Ovary (tissue), 10 donors: ENCODE measurements at places on chromosomes 4 and X.

GRCh38 chr4:43238585-43238984 lies 346.1 kb downstream of the GRXCR1 start:
- DNase-seq, result no peak
- H3K27ac ChIP-seq, result no peak overlapping the region
- H3K4me3 ChIP-seq, result no peak overlapping the region
- H3K27me3 ChIP-seq, result no peaks in the 10 kb centered on the region
- H3K36me3 ChIP-seq, result no peaks in the 10 kb centered on the region
- no peaks in the 10 kb centered on the region for H3K4me1 ChIP-seq

DNA sequence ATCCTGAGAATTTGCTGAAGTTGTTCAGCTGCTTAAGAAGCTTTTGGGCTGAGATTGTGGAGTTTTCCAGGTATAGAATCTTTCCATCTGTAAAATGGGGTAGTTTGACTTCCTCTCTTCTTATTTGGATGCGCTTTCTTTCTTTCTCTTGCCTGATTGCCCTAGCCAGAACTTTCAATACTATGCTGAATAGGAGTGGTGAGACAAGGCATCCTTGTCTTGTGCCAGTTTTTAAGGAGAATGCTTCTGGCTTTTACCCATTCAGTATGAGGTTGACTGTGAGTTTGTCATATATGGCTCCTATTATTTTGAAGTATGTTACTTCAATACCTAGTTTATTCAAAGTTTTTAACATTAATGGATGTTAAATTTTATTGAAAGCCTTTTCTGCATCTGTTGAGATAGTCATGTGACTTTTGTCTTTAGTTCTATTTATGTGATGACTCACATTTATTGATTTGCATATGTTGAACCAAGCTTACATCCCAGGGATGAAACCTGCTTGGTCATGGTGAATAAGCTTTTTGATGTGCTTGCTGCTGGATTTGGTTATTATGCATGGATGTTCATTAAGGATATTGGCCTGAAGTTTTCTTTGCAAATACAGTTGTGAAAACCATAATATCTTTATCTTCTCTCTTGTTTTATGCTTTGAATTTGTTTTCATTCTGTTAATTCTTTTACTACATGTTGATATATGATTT lies 573.8 kb upstream of the NDST4 start:
- no peak for DNase-seq
- no peak overlapping the region for H3K4me3 ChIP-seq
- H3K27me3 ChIP-seq, result no peaks in the 10 kb centered on the region
- no peak overlapping the region for H3K27ac ChIP-seq
- H3K36me3 ChIP-seq, result no peaks in the 10 kb centered on the region

- no peaks in the 10 kb centered on the region for H3K36me3 ChIP-seq
- no peak for DNase-seq
- no peak overlapping the region for H3K4me3 ChIP-seq
- H3K27ac ChIP-seq, result no peak overlapping the region
- H3K27me3 ChIP-seq, result no peaks in the 10 kb centered on the region
Measured at GRCh38 chrX:22467571-22467970, 194.9 kb downstream of the CBLL2 start.

DNA sequence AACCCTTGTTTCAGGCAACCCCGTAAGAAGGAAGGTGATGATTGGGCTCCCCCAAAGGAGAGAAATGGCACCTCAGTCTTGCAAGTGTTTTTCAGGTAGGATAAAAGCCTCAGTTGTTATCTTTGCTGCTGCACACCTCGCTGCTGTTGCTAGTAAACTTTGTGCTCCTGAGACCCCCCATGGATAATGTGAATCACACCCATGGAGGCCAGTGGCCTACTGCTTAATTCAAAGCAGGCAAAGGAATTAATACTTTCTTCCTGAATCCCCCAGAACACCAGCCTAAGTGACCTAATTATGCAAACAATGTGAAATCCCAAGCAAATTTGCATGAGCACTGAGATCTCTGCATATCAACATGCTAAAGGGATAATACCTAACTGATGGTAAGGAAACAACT lies 337.5 kb downstream of the GRIA2 start:
- no peaks in the 10 kb centered on the region for H3K27me3 ChIP-seq
- H3K27ac ChIP-seq, result no peak overlapping the region
- no peaks in the 10 kb centered on the region for H3K36me3 ChIP-seq
- no peak overlapping the region for H3K4me3 ChIP-seq
- no peak for DNase-seq

DNA sequence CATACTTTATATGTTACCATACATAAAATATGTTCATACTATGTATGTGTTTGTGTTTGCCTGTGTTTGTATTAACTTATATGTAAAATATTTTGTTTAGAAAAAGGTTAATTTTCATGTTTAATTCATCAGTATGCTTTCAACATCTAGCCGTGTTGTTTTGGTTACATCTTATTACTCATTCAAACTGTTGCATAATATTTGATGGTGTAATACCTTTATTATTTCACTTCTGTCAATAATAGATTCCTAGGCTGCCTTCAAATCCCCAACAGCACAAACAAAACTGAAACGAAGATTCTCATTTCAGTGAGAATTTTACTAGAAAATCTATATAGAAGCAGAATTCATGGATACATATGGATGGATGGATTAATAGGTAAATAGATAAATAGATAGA lies 462.3 kb upstream of the ADGRL3 start:
- no peak overlapping the region for H3K4me3 ChIP-seq
- H3K27me3 ChIP-seq, result no peaks in the 10 kb centered on the region
- DNase-seq, result no peak
- no peaks in the 10 kb centered on the region for H3K36me3 ChIP-seq

GRCh38 chr4:143700046-143700415 lies 444 bp downstream of the FREM3 start:
- no peak overlapping the region for H3K27ac ChIP-seq
- H3K4me1 ChIP-seq, result peaks cover 4% of the 10 kb centered on the region
- no peaks in the 10 kb centered on the region for H3K36me3 ChIP-seq
- no peak for DNase-seq

- no peaks in the 10 kb centered on the region for H3K4me1 ChIP-seq
- H3K27ac ChIP-seq, result no peak overlapping the region
- no peaks in the 10 kb centered on the region for H3K36me3 ChIP-seq
Measured at GRCh38 chr4:83276299-83277040, 8.1 kb downstream of the COQ2 start.
